ENCODE measurements at places on chromosomes 13 and 19.

DNA sequence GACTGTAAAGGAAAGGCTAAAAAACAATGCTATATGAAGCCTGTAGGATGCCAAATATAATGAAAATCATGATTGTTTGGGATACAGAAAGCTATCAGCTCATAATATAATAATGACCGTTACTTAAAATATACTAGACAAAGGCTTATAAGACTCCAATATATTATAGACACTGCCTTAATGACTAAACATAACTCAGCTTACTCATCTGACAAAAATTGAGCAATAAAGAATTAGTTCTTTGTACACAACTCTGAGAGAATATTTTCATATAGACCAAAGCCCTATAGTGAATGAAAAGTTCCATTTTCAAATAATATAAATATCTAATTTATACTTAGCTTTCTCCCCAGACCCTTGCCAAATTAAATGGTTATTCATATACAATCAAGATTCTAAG is 283.3 kb downstream of the DIAPH3 start:
- no peak for DNase-seq

DNA sequence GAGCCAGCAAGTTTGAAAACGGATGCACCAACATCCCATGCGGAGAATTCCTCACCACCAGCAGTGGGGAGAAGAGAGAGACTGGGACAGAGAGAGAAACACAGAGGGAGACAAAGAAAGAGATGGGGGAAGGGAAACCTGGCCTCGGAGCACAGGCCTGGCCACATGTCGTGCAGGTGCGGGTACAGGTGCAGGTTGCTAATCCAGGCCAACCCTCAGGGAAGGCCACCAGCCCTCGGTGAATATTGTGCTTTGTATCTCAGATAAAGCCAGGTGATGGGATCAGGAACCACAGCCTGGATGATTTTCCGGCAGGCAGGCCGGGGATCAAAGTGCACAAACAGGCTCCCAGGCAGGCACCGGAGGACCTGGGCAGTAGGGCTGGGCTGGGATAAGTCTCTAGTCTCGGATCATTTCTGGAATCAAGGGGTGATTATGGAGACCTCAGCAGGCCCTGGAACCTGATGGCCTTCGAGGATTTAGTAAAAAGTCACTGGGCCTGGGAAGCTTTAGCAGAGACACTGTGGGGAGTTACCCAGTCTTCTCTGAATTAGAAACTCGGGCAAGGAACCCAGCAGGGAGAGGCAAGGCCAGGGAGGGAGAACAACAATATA is 3.7 kb downstream of the GAS6 start:
- DNase-seq = no peak

DNA sequence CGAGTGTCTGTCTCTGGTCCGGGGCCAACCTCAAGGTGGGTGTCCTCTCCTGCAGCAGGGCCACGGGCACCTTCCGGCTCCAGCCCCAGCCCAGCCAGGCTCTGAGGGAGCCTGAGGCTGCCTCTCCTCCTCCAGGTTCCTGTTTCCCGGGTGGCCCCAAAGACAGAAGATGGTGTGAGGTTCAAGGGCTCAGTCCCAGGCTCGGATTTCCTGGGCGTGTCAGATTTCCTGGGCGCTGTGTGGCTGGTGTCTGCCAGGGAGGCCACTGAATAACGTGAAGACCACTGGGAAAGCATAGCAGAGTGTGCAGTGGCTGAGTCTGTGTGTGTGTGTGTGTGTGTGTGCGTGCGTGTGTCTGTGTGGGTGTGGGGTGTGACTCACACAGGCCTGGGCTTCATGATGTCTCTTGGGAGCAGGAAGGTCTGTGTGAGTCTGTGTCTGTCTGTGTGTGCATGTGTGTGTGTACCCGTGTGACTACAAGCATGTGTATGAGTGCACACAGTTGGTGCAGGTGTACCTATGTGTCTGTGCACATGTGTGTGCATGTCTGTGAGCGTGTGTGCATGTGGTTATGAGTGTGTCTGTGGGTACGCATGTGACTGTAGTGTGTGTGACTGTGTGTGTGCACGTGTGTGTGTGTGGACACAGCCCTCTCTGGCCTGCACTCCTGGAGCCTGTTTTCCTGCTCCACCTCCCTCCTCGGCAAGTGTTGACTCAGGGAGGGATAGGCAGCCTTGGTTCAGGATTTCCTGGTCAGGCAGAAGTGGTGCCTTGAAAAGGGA is 28.3 kb downstream of the CEBPA start:
- no peak for DNase-seq

DNA sequence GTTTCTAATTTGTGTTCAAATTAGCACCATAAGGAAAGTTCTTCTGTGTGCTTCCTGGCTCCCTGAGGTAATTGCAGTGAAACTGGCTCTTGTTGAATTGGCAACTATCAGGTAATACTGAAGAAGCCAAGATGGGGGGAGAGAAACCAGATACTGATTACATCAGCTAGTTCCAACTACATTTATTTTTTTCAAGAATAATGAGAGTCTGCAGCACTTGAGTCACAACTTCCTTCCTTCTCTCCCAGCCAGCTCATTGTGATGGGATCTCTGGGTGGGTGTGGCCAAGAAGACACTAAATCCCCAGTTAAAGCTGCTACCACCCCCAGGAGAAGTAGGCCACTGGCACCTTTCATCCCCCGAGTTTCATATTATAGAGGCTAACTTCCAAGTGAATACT is 100.7 kb upstream of the RXFP2 start:
- peak; percentile 29 for DNase-seq

DNA sequence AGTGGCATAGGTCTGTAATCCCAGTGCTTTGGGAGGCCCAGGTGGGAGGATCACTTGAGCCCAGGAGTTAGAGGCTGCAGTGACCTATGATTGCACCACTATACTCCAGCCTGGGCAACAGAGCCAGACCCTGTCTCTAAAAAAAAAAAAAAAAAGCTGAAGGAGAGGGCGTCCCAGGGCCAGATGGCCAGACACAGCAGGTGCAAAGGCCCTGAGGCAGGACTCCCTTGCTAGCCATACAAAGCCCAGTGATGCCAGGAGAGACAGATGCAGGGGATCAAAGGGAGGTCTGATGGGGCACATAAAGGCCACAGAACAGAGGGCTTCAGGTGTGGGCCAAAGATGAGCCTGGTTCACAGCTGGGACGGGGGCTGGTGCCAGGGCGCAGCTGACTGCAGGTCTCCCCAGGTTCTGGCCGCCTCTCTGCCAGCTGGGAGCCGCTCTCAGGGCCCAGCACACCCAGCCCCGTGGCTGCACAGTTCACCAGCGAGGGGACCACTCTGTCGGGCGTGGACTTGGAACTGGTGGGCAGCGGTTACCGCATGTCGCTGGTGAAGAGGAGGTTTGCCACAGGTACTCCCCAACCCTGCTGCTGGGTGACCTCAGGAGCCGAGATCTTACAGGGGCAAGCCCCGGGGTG is 7.5 kb upstream of the B3GNT3 start:
- no peak for DNase-seq

Measured in LoVo (cell line).